ENCODE measurements at places on chromosomes 3 and 15. TPM values are rescaled to one million over a fixed set of nuclear protein-coding genes. Genes with fewer than 3 reads are reported as not detected.

GRCh38 chr3:89472101-89472500 lies 364.7 kb downstream of the EPHA3 start:
- no peak for DNase-seq

- no peak for DNase-seq
Measured at GRCh38 chr15:75178171-75178937, 23.3 kb upstream of the C15orf39 start.

DNA sequence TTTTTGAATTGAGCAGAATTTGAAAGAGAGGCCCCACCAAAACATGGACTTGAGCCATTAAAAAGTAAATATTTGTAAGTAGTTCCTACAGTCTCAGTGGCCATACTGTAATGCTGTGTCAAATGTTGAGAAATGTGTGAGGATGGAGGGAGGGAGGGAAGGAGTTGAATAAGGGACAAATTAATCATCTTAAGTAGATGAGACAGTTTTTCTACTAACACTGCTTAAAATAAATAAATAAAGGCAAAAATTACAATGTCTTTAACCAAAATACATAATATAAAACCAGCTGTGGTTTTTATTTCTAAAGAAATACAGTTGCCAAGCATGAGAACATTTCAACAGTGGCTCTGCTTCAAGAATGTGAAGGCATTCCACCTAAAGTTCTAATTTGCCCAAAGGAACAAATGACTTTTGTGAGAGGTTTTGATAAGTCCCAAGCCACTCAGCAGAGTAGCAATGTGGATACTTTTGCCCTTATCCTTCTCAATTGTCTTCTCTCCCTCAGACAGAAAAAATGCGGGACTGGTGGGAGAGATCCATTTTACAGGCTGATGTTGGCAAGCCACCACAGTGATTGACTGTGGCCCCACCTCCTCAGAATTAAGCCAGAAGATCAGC lies 427.0 kb upstream of the RARB start:
- DNase-seq, result no peak

DUOXA2 gene
- not detected for total RNA-seq

DNAJA4 gene
- total RNA-seq, result 3.4 TPM

DNA sequence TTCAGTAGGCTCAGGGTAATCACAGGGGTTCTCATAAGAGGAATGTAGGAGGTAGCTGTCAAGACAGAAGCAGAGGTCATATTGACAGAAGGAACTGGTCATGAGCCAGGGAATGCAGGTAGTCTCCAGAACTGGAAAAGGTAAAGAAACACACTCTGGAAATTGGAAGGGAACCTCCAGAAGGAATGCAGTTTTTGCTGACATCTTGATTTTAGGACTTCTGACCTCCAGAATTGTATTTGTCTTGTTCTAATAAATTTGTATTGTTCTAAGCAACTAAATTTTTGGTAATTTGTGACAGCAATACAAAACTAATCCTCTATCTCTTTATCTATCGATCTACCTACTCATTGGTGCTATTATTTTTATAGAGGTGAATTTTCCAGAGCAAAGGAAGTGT lies 49.2 kb downstream of the OTOL1 start:
- DNase-seq, result no peak

GRCh38 chr3:52432691-52433141 lies 12.2 kb downstream of the SEMA3G start:
- DNase-seq, result no peak

DNA sequence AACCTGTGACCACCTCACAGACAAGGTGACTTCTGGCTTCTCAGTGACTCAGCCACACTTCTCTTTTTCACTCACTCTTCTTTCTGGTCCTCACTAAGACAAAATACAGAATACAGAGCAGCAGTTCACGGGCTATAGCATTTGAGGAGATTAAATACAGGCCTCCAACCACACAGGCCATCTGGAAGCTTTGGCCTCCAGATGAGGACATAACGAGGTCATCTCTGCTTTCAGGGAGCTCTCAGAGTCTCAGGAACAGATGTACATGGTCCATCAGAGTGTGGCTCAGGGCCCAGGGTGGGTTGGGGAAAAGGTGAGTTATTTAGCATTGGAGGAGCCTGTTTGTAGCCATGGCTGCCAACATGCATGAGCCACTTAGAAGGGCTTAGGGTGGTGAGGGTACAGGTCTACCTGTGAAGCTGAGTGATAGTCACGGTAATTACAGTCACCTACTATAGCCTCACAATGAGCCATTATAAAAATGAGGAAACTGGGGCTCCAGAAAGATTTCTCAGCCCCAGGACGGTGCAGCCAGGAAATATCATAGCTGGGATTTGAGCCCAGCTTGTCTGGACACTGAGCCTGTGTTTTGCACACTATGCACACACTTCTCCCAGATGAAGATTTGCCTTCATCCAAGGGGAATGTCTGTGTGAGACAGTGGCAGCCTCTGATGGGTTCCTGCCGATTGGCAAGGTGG lies 159.8 kb upstream of the CTDSPL start:
- no peak for DNase-seq

DNA sequence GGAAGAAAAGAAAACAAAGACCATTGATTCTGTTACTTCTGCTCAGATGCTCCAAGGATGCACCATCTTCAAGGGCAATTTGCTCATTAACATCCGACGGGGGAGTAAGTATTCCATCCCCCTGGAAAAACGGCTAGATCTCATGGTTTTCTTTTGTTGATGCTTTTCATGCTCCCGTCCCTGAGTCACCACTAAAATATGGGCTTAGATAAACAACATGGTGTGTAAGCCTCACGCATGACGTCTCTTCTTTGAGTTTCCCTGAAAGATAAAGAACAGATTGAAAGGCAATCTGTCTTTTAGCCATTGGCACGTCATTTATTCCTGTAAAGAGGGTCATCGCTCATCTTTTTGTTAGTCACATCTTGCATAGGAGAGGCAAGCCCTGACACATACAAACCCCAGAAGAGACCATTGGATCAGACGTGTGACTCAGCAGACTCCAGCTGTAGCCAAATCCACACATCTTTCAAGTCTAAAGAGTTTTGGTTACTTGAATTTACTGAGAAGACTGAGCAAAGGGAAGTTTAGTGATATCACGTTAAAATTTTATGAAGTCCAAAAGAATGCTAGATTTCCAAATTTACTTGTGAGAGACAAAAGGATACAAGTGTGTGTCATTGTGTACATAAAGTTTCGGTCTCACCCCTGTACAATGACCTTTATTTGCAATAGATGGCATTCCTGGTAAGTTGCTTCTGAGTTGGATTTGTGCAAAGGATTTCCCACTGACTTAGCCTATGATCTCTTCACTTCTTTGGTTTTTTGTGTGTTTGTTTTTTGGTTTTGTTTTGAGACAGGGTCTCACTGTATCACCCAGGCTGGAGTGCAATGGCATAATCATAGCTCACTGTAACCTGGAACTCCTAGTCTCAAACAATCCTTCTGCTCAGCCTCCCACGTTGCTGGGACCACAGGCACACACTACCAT lies 110.5 kb downstream of the PGPEP1L start:
- DNase-seq, result no peak

UROC1 gene
- total RNA-seq, result 93.3 TPM

DNA sequence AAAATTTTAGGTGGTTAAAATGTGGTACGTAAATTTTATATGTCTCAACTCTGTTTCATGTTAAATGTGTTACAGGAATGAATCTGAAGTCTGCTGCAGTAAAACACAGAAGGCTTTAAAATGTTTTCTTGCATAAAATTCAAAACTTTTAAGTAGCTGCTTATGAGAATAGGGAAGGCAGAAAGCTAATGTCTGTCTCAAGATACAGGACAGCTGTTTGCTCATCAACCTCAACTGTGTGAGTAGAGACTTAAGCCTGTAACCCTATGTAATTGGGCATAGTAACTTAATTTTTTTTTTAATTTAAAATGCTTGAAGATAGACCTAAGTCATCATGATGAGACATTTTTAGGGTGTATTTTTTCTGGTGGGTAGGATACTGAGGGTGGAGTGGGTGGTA lies 38.9 kb downstream of the ZFAND6 start:
- DNase-seq, result no peak

BCHE gene
- 30.1 TPM for total RNA-seq
